ENCODE measurements at places on chromosomes 3 and 15.
A peak's percentile ranks its signal among the peaks of the same experiment; 100 is the strongest.

- DNase-seq: no peak
Measured at GRCh38 chr15:45136378-45136764, 6.6 kb downstream of the DUOX1 start.

DNA sequence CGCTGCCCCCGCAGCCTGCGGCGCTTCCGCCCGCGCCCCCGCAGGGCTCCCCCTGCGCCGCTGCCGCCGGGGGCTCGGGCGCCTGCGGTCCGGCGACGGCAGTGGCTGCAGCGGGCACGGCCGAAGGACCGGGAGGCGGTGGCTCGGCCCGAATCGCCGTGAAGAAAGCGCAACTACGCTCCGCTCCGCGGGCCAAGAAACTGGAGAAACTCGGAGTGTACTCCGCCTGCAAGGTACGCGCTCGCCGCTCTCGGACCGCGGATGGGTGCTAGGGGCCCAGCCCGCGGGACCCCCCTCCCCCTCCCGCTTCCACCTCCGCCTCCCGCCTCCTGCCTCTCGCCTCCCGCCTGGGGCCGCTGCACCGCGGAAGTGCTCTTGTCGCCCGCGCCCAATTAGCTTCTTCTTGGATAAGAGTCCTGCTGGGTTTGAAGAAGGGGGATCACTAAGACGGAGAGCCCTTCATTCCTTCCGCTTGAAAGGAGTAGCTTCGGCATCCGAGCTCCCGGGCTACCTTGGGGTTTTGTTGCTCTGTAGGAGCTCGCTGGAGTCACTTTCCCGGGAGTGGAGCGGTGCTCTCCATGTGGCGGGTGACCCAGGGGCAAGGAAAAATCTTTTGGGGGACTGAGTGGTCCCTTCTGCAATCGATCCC lies 426 bp downstream of the KAT2B start:
- DNase-seq: peak; percentile 88

DNA sequence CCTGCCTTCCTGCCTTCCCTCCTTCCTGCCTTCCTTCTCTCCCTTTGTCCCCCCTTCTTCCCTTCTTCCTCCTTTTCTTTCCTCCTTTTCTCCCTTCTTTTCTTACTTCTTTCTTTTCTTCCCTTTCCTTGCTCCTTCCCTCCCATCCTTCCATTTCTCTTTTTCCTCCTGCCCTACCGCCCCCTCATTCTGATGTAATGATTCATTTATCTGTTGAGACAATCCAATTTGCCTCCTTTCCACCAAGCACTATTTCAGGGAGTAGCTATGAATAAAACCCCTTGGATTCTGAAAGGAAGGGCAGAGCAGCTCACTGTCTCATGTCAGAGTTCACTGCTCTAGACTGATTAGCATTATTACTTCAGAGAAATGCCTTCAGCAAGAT lies 462.6 kb downstream of the PDCD6IP start:
- DNase-seq: no peak

DNA sequence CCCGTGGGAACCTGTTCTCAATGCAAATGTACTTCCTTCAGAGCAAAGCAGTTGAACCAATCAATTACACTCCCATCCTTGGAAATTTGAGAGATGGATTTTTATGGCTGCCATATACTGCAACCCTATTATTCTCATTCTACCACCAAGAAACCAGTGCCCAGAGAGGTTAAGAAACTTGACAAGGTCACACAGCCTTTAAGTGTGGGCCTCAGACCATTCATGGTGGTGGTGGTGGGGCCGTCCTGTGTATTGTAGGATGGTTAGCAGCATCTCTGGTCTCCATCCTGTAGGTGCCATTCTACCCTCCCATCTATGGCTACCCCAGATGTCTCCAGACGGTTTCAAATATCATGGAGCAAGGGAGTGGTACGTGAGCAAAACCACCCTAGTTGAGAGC lies 23.4 kb upstream of the RBSN start:
- DNase-seq: no peak

DNA sequence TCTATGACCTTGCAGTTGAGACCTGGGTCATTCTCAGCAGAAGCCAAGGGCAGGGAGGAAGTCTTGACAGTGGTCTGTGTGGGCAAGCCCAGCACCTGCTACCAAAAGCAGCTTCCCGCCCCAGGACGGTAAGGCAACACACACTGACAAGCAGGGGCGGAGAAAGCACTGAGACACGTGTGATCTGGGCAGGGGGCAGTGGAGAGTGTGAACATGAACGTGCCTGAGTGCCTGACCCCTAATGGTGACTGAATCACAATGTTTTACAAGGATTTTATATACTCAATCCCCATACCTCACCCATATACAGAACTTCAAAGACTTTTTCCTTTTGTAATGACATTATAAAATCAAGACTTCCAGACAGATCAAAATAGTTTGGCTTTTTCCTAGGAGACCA lies 35.2 kb downstream of the ANP32A start:
- DNase-seq: no peak

GRCh38 chr3:145370870-145371269 lies 790.1 kb downstream of the PLOD2 start:
- no peak for DNase-seq

GRCh38 chr3:11547498-11547897 lies 96.2 kb downstream of the VGLL4 start:
- no peak for DNase-seq

DNA sequence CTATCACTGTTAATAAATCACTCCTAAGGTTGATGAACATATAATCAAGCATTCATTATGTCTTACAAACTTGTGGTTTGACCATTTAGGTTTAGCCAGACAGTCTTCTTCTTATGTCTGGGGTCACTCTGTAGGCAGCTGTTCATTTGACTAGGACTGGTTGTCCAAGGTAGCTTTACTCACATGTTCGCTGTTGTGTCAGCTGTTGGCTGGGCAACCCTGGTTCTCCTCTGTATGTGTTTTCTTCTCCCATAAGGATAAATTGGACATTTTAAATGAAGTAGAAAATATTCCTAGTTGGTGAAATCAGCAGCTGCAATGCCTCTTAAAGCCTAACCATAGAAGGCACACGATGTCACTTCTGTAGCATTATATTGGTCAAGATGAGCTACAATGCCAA lies 635.1 kb downstream of the EPHA3 start:
- DNase-seq: no peak

DNA sequence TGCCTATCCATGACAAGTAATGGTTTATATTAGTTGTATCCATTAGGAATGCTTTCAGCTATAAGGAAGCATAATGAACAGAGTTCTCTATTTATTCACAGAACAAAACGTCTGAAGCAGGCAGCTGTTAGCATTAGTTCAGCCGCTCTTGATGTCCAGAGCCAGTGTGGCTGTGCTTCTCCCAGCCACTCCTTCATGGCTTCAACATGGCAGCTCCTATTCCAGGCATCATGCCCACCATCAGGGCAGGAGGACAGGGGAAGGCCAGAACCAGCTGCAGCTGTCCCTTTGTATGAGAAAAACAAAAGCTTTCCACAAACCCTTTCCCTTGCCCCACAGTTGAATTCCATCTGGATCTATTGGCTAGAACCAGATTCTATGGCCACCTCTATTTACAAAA lies 12.9 kb upstream of the SNRK start:
- DNase-seq: no peak

- no peak for DNase-seq
Measured at GRCh38 chr15:80828796-80829195, 49.6 kb downstream of the CEMIP start.

DNA sequence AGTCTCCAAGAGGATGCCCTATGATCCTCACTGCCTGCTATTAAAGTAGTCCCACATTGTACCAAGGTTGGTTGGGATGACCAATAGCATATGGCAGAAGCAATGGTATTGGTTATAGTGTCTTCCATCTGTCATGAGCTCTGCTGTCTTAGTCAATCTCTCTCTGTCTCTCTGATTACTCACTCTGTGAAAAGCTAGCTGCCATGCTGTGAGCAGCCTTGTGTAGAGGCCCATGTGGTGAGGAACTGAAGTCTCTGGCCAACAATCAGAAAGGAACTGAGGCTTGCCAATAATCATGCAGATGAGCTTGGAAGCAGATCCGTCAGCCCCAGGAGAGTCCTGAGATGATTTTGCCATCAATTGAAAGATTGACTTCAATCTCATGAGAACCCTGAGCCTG lies 60.3 kb upstream of the CFAP161 start:
- DNase-seq: no peak

DNA sequence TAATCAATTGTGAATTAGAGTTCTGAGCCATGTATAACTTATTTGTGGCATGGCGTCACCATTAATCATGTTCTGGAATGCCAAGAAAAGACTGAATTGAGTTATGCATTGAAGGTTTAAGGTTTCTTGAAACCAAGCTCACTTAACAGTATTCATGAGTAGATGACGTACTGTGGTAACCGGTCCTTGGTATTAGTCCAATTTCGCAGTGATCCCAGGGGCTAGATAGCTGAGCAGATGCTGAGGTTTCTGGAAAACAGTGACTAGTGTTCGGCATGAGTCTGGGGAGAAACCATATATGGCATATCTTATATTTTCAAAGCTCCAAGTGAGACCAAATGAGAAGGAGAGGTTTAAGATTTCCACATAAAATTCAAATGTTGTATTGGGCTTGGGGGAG lies 218.3 kb upstream of the LYSMD4 start:
- no peak for DNase-seq

- DNase-seq: no peak
Measured at GRCh38 chr3:189517981-189518380, 113.2 kb upstream of the TP63 start.

- no peak for DNase-seq
Measured at GRCh38 chr15:67127965-67128364, 62.6 kb downstream of the SMAD3 start.

- no peak for DNase-seq
Measured at GRCh38 chr3:29679944-29680343, 399.1 kb downstream of the RBMS3 start.

- no peak for DNase-seq
Measured at GRCh38 chr3:10238345-10239183, 9.7 kb upstream of the TATDN2 start.

- DNase-seq: no peak
Measured at GRCh38 chr3:157752956-157753786, 250.0 kb upstream of the VEPH1 start.

DNA sequence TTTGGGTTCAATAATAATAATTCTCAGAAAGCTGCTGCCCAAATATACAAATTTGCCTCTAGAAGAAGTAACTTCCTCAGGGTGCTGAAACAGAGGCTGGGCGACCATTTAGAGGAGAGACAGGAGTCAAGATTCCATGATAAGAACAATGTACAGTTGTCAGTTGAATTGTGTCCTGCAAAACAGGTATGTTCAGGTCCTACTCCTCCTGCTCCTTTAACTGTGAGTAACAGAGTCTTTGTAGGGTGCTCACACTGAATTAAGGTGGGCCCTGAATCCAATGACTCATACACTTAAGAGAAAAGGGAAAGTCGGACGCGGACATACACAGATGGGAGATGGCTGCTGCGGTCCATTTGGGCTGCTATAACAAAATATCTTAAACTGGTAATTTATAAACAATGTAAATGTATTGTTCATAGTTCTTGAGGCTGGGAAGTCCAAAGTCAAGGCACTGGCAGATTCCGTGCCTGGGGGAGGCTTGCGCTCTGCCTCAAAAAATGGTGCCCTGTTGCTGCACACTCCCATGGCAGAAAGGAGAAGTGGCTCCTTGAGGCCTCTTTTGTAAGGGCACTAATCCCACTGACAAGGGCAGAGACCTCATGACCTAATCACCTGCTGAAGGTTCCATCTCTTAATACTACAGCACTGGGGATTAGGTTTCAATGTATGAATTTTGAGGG lies 55.1 kb downstream of the MB21D2 start:
- no peak for DNase-seq

- DNase-seq: no peak
Measured at GRCh38 chr3:21274079-21274571, 476.9 kb downstream of the ZNF385D start.

GRCh38 chr15:67085237-67085817 lies 19.9 kb downstream of the SMAD3 start:
- no peak for DNase-seq

DNA sequence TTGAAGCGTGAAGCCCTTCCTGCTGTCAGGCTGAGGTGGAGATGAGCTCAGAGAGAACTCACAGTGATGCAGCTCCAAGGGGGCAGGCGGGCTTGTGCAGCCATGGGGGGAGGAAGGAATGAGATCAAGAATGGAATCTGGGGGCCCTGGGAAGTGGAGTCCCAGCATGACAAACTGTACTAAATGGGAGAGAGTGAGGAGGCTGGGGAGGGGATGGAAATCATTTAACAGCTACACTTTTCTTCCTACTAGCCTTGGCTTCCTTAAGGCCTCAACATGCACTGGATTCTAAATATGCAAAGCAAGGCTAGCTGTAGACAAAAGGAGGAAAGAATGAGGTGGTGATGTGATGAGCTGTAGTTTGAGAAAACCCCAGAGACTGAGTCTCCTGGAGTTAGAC lies 133.9 kb downstream of the EEFSEC start:
- no peak for DNase-seq

GRCh38 chr15:66566963-66567531 lies 1.2 kb upstream of the LCTL start:
- DNase-seq: peak; percentile 66

- no peak for DNase-seq
Measured at GRCh38 chr15:38307251-38307650, 54.6 kb downstream of the SPRED1 start.

- DNase-seq: no peak
Measured at GRCh38 chr15:68230157-68231100, 901 bp upstream of the CLN6 start.

DNA sequence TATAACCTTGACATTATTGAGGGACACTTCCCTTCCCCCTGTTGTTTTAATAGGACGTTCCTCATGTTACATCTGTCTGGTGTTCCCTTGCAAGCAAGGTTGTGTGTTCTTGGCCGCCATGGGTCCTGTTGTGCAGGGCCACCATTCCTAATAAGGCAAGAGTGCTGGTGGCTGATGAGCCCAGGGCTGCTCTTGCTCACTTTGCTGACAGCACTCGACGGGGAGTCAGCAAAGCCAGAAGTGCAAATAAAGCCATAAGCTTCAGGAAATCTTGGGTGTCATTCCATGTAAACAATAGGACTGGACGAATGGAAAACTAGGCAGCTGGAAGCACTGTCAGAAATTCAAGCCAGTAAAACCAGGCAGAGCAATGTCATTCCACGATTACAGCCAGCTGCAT lies 75.8 kb downstream of the SQOR start:
- no peak for DNase-seq

DNA sequence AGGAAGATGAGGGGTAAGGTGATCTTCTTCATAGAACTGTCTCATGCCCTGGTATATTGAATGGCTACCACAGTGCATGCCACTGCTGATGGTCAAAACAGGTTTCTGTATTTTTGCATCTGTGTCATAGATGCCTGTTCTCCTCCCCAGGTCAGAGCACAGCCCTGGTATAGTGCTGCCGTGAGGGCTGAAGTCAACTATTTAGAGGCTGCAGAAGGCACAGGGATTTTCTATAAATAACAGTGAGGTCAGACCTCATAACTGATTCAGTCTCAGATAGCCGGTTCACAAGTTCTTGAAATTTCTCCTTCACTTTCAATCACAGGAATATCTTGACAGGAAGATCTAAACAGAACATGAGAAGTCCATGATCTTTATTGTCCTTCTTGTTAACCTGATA lies 99.2 kb upstream of the NUDT16 start:
- no peak for DNase-seq

GRCh38 chr3:124903896-124904834 lies 17.0 kb upstream of the ITGB5 start:
- DNase-seq: no peak
